ENCODE measurements at places on chromosomes 16 and 17.

DNA sequence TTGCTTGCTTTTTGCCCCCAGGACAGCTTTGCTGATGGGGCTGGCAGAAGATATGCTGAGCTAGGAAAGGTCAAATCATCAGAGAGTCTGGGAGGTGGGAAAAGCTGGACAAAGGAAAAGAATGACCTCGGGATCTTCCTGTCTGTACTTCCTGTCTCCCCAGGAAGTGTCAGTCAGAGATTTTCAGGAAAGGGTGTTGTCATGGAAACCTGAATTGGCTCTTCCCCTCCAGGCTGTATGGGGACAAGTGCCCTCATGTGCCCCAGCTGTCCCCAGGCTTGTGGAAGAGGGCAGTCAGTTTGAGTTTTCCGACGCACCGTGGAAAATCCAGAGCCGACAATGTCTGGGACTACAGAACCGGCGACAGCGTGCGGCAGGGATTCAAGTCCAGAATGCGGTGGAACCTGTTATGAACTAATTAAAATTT is 122.7 kb upstream of the ZFHX3 start:
- no peak for DNase-seq

DNA sequence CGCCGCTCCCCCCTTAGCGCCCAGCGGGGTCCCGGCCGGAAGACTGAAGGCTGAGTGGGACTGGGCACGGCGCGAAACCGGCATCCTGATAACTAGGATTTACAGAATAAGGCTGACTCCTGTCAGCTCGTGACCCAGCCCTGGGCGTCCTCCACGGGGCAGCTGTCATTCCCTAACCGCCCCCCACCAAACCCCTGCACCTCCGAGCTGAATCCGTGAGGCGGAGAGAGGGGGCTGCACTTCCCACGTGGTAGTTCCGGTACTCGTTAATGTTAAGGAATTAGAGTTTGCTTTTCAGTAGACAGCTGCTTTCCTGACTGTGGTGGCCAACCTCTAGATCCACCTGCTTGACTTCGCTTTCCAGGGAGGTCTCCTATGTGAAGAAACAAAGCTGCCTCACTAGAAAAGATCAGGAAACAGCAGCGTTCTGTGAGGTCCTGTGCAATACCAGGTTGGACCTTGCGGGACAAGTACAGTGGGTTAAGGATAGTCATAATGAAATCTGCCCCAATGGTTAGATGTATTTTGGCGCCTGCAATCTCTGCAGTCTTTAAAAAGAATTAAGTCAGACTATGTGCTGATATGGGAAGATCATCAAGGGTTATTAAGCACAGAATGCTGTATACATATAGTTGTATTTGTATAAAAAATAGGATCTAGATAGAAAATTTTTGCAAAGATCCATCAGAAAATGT is 1.1 kb upstream of the WBP2 start:
- peak; percentile 68 for DNase-seq

GRCh38 chr16:21638573-21638975 is 13.8 kb downstream of the IGSF6 start:
- no peak for DNase-seq

- no peak for DNase-seq
Observed at GRCh38 chr16:86542756-86543750, 12.0 kb downstream of the MTHFSD start.

DNA sequence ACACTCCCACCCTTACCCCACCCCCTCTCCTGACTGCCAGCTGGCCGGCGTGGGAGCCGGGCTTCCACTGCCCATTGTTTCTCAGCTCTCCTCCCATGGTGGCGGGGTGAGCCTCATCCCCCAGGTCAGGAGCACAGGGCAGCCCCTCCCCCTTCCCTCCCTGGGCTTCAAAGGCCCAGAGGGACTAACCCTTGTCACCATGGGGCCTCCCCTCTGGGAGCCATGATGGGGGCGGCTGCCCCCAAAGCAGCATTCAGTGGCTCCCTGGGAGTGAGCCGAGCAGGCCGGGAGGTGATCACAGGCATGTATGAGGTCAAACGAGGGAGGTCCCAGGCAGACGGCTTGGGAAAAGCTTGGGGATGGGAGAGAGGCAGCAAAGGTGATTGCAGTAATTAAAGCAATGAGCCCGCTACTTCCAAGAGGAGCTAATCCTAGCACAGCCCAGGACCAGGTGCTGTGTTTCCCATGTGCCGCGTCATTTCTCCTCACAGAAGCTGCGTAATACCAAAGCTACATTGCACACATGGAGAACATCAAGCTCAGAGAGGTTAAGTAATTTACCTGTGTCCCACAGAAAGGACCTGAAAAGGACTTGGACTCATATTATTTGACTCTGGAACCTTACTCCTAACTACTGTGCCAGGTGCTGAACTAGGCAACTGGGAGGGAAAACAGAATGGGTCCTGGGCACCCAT is 24.5 kb downstream of the CDK5RAP3 start:
- no peak for DNase-seq

DNA sequence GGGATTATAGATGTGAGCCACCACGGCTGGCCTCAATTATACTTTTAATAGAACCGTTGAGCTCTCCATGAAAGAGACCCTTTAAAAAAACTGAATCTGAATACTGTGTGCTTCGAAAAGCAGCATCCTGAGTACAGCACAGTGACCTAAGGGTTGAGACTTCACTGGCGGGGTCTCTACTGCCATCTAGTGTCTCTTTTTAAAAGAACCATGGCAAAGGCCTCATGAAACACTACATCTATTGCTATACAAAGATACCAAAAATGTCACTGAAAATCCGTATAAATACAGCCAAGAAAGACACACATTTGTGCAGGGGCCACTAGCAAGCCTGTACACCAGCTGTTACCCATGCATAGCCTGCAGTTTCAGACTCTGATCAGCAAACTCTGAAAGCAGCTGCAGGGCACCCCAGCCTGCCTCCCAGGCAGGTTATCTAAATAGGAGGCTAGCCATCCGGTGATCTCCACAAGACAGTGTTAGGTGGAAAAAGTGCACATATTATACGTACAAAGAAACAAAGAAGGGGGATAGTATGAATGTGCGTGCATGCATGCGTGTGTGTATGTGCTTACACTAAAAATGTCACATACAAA is 35.3 kb downstream of the NPLOC4 start:
- DNase-seq: peak; percentile 43

All from activated T-cell treated with anti-CD3 and anti-CD28 coated beads, Interleukin-2, amount 50 U/mL, for 48 hours (primary cell).